H1 (cell line): ENCODE measurements at places on chromosomes 2 and 18. TPM values are rescaled to one million over a fixed set of nuclear protein-coding genes. Genes with fewer than 3 reads are reported as not detected.
A peak's percentile ranks its signal among the peaks of the same experiment; 100 is the strongest.

The SNED1 gene
- total RNA-seq: 1.9 and 2.4 TPM in 2 replicates

GRCh38 chr18:6210349-6211173 is 204.2 kb downstream of the L3MBTL4 start:
- H3K36me3 ChIP-seq: no peaks in the 10 kb centered on the region
- no peak for DNase-seq
- H3K4me3 ChIP-seq: no peak overlapping the region

- no peak overlapping the region for H3K4me3 ChIP-seq
- no peaks in the 10 kb centered on the region for H3K36me3 ChIP-seq
- H3K27me3 ChIP-seq: no peaks in the 10 kb centered on the region
- no peaks in the 10 kb centered on the region for H3K4me1 ChIP-seq
- DNase-seq: no peak
Measured at GRCh38 chr2:149167001-149167780, 128.7 kb downstream of the LYPD6B start.

DNA sequence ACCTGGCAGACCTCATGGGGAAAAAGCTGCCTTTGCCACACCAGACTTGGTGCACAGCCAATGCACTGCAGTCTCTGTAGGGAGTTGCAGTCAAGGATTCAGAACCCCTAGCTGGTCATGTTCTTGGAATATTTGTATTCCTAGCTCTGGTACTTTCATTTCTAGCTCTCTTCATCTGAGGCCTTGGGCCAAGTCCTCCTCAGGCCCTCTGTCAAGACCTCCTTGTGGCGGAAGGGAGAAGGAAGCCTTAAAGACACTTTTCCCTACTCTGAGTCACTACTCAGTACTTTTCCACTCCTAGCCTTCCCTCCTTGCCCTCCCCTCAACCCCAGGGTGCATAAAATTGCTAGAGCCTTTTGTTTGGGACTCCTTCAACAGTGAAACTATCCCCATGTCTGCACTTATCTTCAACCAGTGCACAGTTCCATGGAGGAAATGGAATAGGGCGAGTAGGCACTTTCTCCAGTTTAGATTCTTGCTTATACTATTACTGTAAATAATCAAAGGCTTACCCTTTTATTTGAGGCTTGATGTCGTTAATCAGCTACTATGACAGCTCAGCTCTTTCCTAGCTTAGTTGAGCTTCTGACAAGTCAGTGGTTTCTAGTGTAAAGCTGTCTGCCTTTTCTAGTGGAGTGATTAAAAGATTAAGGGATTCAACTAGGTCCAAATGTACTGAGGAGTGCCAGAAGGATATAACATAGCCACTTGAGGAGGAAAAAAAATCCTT is 15.8 kb downstream of the M1AP start:
- no peak for DNase-seq
- H3K4me1 ChIP-seq: peaks cover 7% of the 10 kb centered on the region
- no peaks in the 10 kb centered on the region for H3K27me3 ChIP-seq

DNA sequence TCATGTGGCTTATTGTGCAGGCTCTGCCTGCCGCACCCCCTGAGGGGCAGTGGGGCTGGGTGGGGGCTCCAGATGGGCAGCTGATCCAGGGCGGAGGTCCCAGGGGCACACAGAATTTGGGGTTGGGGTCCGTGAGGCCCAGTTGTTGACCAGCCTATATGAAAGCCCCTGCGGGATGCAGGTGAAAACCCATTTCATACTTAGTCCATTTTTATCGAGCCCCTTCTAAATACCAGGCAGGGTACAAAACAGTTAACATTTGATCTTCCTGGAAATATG is 30.6 kb downstream of the MYO7B start:
- no peak overlapping the region for H3K27ac ChIP-seq
- peaks cover 3% of the 10 kb centered on the region for H3K4me1 ChIP-seq
- no peaks in the 10 kb centered on the region for H3K36me3 ChIP-seq
- no peak for DNase-seq

The BOLL gene
- total RNA-seq: not detected in 2 replicates

- no peak for DNase-seq
- no peaks in the 10 kb centered on the region for H3K36me3 ChIP-seq
- no peak overlapping the region for H3K27ac ChIP-seq
- H3K27me3 ChIP-seq: no peaks in the 10 kb centered on the region
- H3K4me3 ChIP-seq: no peak overlapping the region
Measured at GRCh38 chr18:75544051-75544481, 116.6 kb upstream of the SMIM21 start.

DNA sequence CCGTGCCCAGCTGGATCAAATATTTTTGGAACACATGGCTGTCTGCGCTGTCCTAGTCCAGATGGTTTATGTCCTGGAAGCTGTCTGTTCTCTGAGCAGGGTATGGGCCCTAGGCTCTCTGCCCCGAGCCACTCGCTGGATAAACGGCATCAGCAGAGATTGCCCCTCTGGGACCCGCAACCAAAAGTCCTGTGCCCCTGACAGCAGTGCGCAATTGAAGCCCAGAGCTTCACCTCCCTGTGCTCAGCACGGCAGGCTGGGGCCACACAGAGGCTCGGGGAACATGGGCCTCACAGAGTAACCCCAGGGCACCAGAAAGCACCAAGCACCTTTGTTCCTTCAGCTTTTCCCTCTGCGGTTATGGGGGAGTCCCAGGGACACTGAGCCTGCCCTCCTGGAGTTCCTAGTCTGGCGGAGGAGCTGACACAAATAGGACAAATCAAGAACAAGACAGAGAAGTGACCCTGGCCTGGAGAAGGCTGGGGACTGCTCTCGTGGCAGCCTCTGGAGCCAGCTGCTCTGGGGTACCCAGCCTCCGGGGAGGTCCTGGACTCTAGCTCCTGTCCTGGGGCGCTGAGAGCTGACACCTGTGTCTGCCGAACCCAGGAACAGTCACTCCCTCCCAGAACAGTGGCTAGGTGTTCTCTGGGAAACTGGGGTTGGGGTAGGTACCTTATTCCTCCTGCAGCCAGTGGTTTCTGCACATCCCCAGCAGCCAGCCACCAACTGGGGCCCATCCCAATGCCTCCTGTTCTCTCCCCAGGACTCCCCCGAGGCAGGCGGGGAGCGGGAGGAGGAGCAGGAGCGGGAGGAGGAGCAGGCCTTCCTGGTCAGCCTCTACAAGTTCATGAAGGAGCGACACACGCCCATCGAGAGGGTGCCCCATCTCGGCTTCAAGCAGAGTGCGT is 12.3 kb downstream of the ARID5A start:
- H3K27ac ChIP-seq: no peak overlapping the region
- peaks cover 2% of the 10 kb centered on the region; the same call in 1 of the 2 replicates for H3K27me3 ChIP-seq
- H3K4me1 ChIP-seq: peaks cover 20% of the 10 kb centered on the region; the same call in 1 of the 2 replicates
- no peak overlapping the region for H3K4me3 ChIP-seq
- DNase-seq: no peak

GRCh38 chr2:237180187-237180586 is 94.5 kb downstream of the COPS8 start:
- no peaks in the 10 kb centered on the region for H3K36me3 ChIP-seq
- H3K27ac ChIP-seq: no peak overlapping the region
- DNase-seq: no peak
- no peaks in the 10 kb centered on the region for H3K4me1 ChIP-seq
- H3K4me3 ChIP-seq: no peak overlapping the region

DNA sequence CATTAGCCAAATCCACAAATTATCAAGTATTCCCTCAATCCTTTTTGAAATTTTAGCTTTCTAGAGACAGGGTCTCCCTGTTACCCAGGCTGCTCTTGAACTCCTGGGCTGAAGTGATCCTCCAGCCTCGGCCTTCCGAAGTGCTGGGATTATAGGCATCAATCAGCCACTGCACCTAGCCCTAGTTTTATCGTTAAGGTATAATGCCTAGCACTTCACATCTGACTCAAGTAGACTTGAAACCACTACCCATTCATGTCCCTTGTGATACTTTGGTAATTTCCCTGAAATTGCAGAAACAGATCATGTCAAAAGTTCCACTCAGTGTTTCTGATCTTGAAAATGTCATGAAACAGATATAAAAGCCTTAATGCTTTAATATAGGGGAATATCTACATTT is 26.3 kb downstream of the MEX3C start:
- H3K27ac ChIP-seq: no peak overlapping the region
- peaks cover 1% of the 10 kb centered on the region for H3K27me3 ChIP-seq
- no peak overlapping the region for H3K4me3 ChIP-seq
- peaks cover 9% of the 10 kb centered on the region; the same call in 1 of the 2 replicates for H3K4me1 ChIP-seq
- H3K36me3 ChIP-seq: peaks cover under 1% of the 10 kb centered on the region

The CRYGD gene
- total RNA-seq: 0.98 and 2.9 TPM in 2 replicates

The PRSS56 gene
- total RNA-seq: not detected in 2 replicates

- H3K4me1 ChIP-seq: no peaks in the 10 kb centered on the region
- no peak overlapping the region for H3K27ac ChIP-seq
- H3K36me3 ChIP-seq: peaks cover 3% of the 10 kb centered on the region; the same call in 1 of the 2 replicates
- no peaks in the 10 kb centered on the region for H3K27me3 ChIP-seq
- peak overlapping the region; percentile 75 for H3K4me3 ChIP-seq
Measured at GRCh38 chr18:35971661-35972196, 750 bp upstream of the RMP24 start.

The OSBPL6 gene
- 5.6 and 7.2 TPM in 2 replicates for total RNA-seq

- H3K4me3 ChIP-seq: no peak overlapping the region
- no peaks in the 10 kb centered on the region for H3K36me3 ChIP-seq
- peaks cover 4% of the 10 kb centered on the region for H3K4me1 ChIP-seq
- H3K27me3 ChIP-seq: no peaks in the 10 kb centered on the region
- no peak for DNase-seq
Measured at GRCh38 chr2:241887806-241888522, 18.4 kb downstream of the RTP5 start.

- DNase-seq: peak; percentile 8
- H3K27ac ChIP-seq: no peak overlapping the region
- no peaks in the 10 kb centered on the region for H3K36me3 ChIP-seq
- H3K4me3 ChIP-seq: no peak overlapping the region
Measured at GRCh38 chr2:113116100-113116958, 11.1 kb upstream of the IL1RN start.

The ZSWIM2 gene
- total RNA-seq: not detected in 2 replicates

The NLRC4 gene
- total RNA-seq: not detected in 2 replicates

The STK11IP gene
- 24.1 and 29.6 TPM in 2 replicates for total RNA-seq

- no peak overlapping the region for H3K4me3 ChIP-seq
- no peaks in the 10 kb centered on the region for H3K27me3 ChIP-seq
- no peaks in the 10 kb centered on the region for H3K36me3 ChIP-seq
- no peak overlapping the region for H3K27ac ChIP-seq
Measured at GRCh38 chr18:37953876-37954275, 388.3 kb upstream of the CELF4 start.

DNA sequence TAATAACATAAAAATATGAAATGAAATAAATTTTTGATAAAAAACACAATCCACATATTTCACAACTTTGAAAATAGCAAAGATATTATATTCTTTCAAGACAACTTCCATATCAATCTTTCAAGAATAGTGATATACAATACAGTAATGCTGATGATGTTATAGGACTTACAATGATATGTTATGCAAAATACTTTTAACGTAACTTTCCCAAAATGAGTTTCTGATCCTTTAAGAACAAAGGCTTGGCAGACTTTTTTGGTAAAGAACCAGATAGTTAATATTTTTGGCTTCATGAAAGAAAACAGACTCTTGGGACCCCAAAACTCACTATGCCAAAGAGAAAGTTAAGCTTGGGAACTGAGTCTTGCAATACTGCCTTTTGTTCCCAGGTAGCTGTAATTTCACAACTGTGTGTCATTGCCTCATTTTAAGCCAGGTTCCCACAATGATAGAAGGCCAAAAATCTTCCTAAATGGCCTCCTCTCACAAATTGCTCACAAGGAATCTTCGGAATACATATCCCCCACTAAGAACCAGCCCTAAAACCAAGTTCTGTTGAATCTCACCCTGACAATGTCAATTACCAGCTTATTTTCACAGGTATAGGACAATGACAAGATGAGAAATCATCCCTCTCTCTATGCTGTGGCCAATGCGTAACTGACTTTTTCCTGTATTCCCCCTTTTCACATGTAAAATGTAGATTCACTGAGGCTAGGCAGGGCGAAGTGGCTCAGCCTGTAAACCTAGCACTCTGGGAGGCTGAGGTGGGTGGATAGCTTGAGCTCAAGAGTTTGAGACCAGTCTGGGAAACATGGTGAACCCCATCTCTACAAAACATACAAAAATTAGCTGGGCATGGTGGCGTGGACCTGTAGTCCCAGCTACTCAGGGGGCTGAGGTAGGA is 54.8 kb upstream of the STRN start:
- DNase-seq: no peak
- H3K4me1 ChIP-seq: peaks cover 5% of the 10 kb centered on the region
- H3K36me3 ChIP-seq: no peaks in the 10 kb centered on the region; the same call in 1 of the 2 replicates
- no peak overlapping the region for H3K27ac ChIP-seq
- H3K27me3 ChIP-seq: no peaks in the 10 kb centered on the region
- H3K4me3 ChIP-seq: no peak overlapping the region

- no peaks in the 10 kb centered on the region for H3K27me3 ChIP-seq
- no peak overlapping the region for H3K27ac ChIP-seq
- H3K4me3 ChIP-seq: no peak overlapping the region
- peak; percentile 34 for DNase-seq
- H3K36me3 ChIP-seq: no peaks in the 10 kb centered on the region
- no peaks in the 10 kb centered on the region for H3K4me1 ChIP-seq
Measured at GRCh38 chr18:80210312-80211083, 36.8 kb downstream of the PARD6G start.

GRCh38 chr18:36893227-36893626 is 64.3 kb downstream of the KIAA1328 start:
- no peak overlapping the region for H3K4me3 ChIP-seq
- H3K36me3 ChIP-seq: no peaks in the 10 kb centered on the region
- no peaks in the 10 kb centered on the region for H3K4me1 ChIP-seq
- DNase-seq: no peak

DNA sequence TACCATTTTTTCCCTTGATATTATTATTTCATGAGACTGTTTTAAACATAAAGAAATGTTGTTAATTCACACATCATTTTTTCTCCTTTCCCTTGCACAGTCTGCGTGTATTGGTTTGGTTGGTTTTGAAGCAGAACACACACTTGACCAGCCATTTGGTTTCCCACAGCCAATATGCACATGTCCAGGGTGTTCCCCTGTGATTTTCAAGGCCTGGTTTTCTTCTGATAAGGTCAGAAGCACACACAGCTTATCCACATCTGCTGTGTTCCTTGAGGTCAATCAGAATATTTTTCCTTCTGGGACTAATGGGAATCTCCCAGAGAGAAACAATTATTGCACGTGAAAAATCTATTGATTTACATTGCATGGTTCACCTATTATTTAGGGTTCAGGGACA is 103.2 kb upstream of the EFEMP1 start:
- no peak overlapping the region for H3K27ac ChIP-seq
- DNase-seq: no peak
- H3K27me3 ChIP-seq: no peaks in the 10 kb centered on the region
- no peaks in the 10 kb centered on the region for H3K4me1 ChIP-seq

- no peak for DNase-seq
- H3K4me1 ChIP-seq: no peaks in the 10 kb centered on the region
- H3K36me3 ChIP-seq: no peaks in the 10 kb centered on the region
Measured at GRCh38 chr2:23649819-23650218, 264.8 kb downstream of the KLHL29 start.

- no peaks in the 10 kb centered on the region for H3K4me1 ChIP-seq
- H3K27me3 ChIP-seq: no peaks in the 10 kb centered on the region
- no peak for DNase-seq
- H3K36me3 ChIP-seq: peaks cover 19% of the 10 kb centered on the region
Measured at GRCh38 chr2:128159437-128159836, 68.4 kb downstream of the UGGT1 start.

- no peak overlapping the region for H3K4me3 ChIP-seq
- H3K27ac ChIP-seq: no peak overlapping the region
- DNase-seq: no peak
- no peaks in the 10 kb centered on the region for H3K36me3 ChIP-seq
Measured at GRCh38 chr2:137252934-137253333, 487.6 kb downstream of the THSD7B start.

GRCh38 chr2:150903461-150903860 is 358.2 kb downstream of the RBM43 start:
- no peaks in the 10 kb centered on the region for H3K4me1 ChIP-seq
- H3K27me3 ChIP-seq: no peaks in the 10 kb centered on the region
- no peaks in the 10 kb centered on the region; the same call in 1 of the 2 replicates for H3K36me3 ChIP-seq
- no peak overlapping the region for H3K27ac ChIP-seq

GRCh38 chr18:62729487-62730386 is 14.4 kb downstream of the PHLPP1 start:
- H3K4me1 ChIP-seq: peaks cover 5% of the 10 kb centered on the region
- H3K4me3 ChIP-seq: no peak overlapping the region
- no peak for DNase-seq
